Vagina (tissue), 2 donors: ENCODE measurements at places on chromosomes 5 and 9.

DNA sequence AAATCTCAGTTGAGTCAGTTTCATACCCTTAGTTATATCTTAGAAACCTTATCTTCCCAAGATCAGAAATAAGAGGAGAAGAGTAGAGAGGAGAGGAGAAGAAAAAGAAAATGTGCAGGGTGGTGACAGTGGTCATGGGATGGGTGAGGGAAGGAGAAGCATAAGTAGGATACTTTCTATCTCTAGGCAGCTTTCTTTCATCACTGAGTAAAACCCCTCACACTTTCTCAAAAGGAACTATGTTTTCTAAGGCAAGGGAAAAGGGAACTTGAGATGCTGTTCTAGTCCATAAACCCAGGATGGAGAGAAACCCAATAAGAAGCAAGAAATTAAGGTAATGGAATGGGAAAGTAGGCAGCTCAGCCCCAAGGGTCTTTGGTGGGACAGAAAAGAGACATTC lies 225.3 kb downstream of the MCTP1 start:
- no peak for DNase-seq

- no peak for DNase-seq
These were observed 66.2 kb upstream of the CNTLN start for GRCh38 chr9:17068671-17069070.

DNA sequence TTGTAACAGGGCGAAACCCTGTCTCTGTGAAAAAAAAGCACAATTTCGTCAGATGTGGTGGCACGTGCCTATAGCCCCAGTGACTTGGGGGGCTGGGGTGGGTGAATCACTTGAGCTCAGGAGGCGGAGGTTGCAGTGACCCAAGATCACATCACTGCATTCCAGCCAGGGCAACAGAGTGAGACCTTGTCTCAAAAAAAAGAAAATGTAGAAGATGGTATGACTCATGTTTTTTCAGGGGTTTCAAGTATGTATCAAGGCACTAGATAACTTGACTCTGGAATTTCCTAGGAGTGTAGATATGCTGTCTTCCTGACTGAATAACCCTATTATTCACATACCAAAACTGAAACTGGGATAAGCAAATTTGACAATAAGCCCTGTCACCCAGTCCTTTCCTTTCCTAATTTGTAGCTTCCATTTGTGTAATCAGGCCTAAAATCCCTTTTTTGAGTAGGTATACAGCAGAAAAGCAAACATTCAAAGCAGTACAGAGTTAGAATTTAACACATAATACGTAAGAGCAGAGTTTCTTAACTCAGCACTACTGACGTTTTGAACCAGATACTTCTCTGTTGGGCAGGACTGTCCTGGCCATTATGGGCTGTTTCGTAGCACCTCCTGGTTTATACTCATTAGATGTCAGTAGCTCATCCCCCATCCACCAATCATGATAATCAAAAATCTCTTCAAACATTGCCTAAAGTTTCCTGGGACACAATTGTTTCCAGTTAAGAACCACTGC lies 17.3 kb upstream of the ANKRD18B start:
- DNase-seq: no peak

DNA sequence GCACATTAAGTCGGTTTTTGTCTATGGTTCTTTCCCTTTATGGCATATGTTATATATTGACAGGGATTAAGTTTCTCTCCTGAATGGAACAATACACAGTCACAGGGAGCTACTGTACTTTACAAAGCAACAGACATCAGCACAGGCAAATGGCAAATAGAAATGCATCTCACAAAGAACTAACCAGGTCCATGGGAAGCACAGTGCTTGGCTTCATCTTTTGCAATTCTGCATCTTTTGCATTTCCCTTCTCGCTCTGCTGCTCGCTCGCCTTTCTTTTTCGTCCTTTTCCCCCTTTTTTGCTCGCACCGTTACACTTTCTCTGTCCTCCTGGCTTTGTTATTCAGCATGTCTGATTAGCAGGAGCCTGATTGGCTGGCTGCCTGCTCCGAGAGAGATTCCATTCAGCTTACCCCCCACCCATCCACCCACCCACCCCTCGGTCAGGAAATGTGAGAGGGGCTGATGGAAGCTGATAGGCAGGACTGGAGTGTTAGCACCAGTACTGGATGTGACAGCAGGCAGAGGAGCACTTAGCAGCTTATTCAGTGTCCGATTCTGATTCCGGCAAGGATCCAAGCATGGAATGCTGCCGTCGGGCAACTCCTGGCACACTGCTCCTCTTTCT lies at the start of gene ADAMTSL1:
Gene ADAMTSL1, plus strand, starts transcription at position 502 of the 628 bp plus-strand sequence. Its CDS starts 80 bp downstream, at position 582.
- DNase-seq: no peak

- no peak for DNase-seq
These were observed 10.0 kb downstream of the HBEGF start for GRCh38 chr5:140336388-140336787.

- DNase-seq: no peak
These were observed 14.8 kb upstream of the IL33 start for GRCh38 chr9:6200761-6201160.

DNA sequence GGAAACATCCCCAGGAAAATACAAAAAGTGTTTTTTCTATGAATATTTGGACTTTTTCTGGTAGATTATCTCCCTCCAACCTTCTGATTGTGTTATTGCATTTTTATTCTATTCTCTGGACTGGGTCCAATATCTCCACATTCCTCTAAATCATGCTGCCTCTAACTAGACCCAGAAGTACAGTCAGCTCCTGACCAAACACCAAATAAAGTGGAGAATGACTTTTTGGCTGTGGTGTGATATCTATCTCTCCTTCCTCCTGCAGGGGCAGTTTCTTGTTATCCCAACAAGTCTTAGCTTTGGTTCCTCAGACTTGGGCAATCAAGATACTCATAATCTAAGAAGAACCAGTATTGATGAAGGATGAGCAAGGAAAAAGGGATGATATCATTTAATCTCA lies 3.2 kb upstream of the RAI14 start:
- DNase-seq: no peak

DNA sequence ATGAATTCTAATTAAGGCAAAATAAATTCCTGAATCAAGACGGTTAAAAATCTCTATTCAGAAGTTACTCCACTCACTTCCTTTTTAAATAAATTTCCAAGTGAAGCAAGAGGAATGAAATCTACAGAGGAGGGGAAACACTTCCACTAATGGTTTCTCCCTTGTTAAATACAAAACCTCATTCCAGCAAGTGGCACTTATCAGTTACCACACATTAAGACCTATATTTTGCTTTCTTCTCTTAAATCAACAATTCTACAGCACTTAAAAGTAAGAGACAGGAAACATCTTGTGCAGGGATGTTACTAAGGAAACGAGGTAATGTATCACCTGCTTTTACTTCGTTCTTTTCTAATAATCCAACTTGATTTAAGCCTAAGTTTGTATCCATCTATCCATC lies 172.6 kb downstream of the RAPGEF6 start:
- no peak for DNase-seq
